ENCODE measurements at places on chromosomes 6 and 20.

DNA sequence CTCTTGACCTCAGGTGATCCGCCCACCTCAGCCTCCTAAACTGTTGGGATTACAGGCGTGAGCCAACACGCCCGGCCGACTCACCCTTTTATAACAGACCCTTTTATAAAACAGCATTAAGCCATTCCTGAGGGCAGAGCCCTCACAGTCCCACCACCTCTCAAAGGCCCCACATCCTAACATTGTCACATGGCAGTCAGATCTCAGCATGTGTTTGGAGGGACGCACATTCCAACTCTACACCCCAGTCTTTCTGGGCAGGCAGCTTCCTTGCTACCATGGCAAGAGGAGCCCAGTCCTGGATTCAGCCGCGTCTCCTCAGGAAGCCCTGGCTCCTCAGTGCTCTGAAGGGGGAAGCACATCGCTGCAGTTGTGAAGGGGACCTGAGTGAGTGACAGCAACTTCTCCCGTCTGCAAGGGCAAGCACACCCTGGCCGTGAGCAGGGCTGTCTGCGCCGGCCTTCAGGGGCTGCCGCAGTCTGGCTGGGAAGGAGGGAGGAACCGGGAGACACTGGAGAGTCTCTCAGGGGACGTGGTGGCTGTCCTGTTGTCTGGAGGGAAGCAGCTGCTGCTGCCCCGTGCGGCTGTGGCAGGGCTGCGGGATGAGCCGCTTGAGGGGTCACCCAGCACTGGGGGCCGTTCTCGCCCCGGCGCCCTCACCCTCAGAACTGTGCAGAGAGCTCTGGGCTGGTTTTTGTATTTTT lies 15.9 kb downstream of the OSBPL2 start:
- no peak for DNase-seq

DNA sequence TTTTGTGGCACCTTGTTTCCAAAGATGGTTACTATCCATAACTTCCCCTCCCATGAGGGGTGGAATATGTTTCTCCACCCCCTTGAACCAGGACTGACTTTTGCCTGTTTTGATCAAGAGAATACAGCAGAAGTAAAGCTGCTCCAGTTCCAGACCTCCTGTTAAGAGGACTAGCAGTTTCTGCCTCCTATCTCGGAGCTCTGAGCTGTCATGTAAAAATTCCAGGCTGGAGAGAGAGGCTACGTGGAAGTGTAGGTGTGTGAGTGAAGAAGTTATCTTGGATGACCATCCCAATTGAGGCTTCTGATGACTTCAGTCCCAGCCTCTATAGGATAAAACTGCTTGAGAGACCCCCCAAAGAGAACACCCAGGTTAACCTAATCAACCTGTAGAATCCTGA lies 511.7 kb upstream of the IMPG1 start:
- no peak for DNase-seq

- DNase-seq = no peak
These were observed 33.9 kb upstream of the MRGBP start for GRCh38 chr20:62762376-62762775.

DNA sequence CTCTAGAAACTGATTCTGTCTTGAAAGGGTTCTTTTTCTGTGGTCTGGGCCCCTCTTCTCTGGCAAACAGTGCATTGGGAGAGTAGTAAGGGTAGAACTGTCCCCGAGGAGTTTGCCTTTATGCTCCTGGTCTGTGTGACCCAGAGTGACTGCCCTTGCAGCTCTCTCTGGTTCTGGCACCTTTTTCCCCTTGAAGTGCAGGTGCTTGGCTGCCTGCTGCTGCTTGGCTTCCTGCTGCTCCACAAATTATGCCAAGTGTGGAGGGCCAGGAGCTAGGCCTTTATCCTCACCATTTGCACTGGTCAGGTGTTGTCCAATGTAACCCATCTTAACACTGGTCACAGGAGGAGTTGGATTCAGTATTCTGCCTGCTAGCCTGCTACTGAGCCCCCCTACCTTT lies 11.2 kb downstream of the KIZ start:
- DNase-seq = no peak

GRCh38 chr6:99359800-99360199 lies 10.3 kb upstream of the FAXC start:
- no peak for DNase-seq

GRCh38 chr20:59151820-59152219 lies 11.8 kb upstream of the ZNF831 start:
- no peak for DNase-seq

GRCh38 chr6:6003621-6004366 lies 2.9 kb downstream of the NRN1 start:
- peak; percentile 81 for DNase-seq

DNA sequence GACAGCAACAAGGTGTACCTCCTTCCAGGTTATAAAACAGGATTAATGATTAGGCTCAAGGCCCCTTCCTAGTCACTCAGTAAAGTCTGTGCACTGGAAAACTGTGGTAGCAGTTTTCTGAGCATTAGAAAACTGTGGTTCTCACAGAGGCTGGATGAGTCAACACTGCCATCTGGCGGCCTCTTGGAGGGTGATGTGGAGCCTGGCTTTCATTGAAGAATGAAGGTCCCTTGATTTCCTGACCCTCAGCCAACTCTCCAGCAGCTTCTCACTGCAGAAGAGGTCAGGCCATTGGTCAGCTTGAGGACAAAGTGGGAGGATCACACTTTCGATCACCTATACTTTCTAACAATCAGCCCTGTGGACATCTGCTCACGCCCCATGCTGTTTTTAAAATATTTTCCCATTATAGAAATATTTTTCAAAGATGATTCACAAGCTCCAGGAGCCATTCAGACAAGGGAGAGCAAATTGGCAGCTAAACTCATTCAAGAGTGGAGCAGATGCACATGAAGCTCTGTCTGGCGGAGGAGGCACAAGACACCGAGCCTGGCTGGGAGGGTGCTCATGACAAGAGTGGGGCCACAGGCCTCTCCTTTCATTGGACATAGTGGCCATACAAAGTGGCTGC lies 23.2 kb downstream of the PSMB1 start:
- peak; percentile 81 for DNase-seq

GRCh38 chr6:143261899-143262436 lies 188.5 kb downstream of the ADAT2 start:
- DNase-seq = no peak

- DNase-seq = no peak
These were observed 51.3 kb downstream of the CD109 start for GRCh38 chr6:73747289-73747688.

DNA sequence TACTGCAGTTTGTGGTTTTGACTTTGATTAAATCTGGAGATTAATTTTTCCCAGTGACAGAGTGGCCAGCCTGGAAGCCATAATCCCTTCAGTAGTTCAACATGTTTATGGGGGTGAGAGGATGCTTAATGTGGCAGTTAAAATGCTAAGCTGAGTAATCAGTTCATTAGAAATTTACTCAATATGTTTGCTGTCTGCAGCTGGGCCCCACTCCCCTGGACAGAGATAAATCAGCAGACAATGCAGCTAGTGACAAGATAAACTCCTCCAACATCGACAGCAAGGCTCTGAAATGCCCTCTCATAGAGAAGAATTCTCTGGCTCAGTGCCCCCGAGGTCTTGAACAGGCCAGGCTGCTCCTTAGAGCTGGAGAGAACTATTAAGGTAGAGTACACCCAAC lies 101.9 kb downstream of the LRFN2 start:
- no peak for DNase-seq

DNA sequence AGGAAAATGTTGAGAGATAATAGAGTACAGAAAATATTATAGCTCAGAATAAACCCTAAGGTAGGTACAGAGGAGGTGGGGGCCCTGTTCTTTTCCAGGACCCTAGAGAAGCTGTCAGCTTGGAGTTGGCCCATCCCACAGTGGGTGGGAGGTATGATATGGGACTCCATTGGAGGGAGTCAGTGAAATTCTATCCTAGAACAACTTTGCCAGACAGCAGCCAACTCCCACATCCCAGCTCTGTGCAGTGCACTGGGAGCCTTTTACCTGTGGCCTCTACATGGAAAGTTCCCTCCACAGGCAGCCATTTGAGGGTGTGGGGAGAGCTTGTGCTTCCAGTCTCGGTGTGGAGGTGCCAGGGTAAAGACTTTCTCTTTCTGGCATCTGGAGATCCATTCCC lies 36.8 kb upstream of the CLIC5 start:
- no peak for DNase-seq

DNA sequence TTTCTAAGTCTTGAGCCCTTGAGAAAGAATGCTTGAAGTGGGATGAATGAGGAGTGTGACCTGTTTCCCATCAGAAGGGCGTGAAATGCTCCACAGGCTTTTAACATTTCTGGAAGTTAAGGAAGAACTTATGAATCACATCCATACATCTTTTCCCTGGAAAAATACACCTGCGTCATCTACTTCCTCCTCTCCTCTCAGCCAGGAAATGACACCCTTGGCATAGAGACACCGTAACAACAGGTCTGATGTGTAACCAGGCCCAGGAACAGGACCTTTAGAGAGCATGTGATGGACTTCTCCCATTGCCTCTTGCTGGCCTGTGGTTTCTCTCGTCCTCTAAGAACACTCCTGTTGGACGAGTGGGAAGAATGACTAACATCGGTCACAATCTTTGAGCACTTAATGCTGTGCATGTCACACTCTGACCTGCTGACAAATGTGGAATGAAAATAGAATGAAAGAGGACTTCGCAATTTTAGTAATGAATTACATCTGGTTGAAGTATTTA lies 28.5 kb upstream of the CITED2 start:
- no peak for DNase-seq

GRCh38 chr6:37396571-37397180 lies 36.3 kb upstream of the CMTR1 start:
- DNase-seq = no peak

DNA sequence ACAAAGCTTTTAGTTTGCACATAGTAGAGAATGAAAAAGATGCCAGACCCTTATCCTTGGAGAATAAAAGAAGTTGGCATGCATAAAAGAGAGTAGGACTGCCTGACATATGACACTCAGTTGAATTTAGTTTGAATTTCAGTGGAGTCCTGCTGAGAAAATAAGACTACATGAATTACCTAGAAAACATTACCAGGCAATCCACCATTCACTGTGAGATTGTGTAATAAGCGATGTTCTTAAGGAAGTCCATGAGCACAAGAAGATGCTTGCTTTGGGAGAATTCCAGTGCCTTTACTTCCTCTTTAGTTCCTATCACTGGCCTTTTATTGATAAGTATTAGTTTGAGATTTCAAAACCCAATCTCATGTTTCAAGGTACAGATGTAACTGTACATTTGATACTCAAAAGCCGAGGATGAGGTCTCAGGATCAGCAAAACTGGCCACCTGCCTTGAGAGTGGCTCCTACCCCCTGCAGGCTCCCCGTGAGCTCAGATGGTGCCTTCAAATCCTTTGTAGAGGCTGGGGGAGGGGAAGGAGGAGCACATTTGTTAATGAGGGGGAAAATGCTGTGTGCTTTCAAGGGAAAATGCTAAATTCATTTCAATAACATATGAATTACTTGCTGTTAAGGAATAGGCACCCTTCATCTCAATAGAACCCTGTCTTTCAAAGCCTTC lies 11.2 kb upstream of the UNC93A start:
- no peak for DNase-seq

- no peak for DNase-seq
These were observed 37.0 kb upstream of the PRL start for GRCh38 chr6:22333802-22334201.

GRCh38 chr6:23106951-23107350 lies 537.6 kb downstream of the HDGFL1 start:
- DNase-seq = no peak

- no peak for DNase-seq
These were observed 16.6 kb upstream of the CCND3 start for GRCh38 chr6:41958022-41958856.

GRCh38 chr6:11701573-11701972 lies 77.0 kb downstream of the ADTRP start:
- no peak for DNase-seq

GRCh38 chr20:33964441-33964840 lies 29.3 kb upstream of the RALY start:
- DNase-seq = no peak

- DNase-seq = no peak
These were observed 23.3 kb downstream of the NAPB start for GRCh38 chr20:23397961-23398360.

DNA sequence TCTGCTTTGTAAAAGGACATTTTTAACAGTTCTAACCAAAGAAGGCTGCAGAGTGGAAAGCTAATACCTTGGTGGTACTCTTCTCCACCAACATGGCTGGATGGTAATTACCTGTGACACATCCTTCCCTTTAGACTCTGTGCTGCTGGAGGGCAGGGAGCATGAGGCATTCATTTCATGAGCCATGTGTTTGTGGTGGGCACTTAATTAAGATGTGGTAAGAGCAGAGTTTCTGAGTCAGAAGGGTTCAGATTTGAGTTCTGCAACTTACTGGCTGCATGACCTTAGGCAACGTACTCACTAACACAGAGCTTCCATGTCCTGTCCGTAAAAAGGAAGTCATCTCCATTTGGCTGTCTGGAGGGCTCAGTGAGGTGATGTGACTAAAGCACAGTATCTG lies 9.1 kb upstream of the ZNF133 start:
- DNase-seq = no peak

Measured in left forelimb (tissue), 1 donor.